Naive B cell (primary cell): ENCODE measurements at places on chromosomes 16 and 17.
A peak's percentile ranks its signal among the peaks of the same experiment; 100 is the strongest.

GRCh38 chr17:7969433-7969832 is 33.0 kb upstream of the GUCY2D start:
- DNase-seq = no peak

DNA sequence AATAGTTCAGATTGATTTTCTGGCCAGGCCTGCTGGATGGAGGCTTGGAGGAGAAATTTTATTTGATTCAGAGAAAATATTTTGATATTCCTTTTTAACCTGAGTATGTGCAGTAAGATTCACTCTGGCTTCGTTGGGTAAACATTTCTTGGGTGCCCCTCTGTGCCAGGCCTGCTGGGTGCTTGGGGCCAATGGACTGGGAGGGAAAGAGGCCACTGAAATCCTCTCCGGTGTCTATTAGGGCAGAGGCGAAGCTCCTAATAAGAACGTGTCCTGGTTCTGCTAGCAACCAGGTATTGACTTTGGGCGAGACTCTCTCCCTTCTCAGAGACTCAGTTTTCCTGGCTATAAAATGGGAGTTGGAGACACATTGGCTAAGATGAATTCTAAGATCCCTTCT is 122.5 kb downstream of the CYLD start:
- DNase-seq = no peak

GRCh38 chr16:67872131-67872630 is 671 bp upstream of the EDC4 start:
- no peak for DNase-seq

DNA sequence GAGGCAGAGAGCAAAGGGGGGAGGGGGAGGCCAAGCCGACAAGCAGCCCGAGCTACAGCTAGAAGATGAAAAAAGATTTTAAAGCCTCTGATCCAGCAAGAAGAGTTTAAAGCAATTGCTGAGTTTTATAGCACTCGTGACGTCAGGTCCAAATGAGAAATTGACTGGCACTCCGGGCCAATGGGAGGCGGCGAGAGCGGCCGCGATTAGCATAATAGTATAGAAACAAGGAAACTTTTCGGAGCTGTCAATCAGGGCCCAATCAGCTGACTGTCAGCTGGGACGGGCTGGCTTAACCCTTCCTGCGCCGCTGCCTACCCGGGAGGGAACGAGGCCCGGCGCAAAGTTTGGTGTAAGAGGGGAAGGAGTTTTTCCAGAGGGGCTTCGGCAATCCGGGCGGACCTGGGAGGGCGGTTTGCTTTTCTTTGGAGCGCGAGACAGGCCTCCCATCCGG is at the start of gene MAF:
MAF (minus strand) TSS at position 100 of the 454 bp plus-strand sequence. CDS start 835 bp downstream, outside the sequence.
- peak; percentile 79 for DNase-seq

DNA sequence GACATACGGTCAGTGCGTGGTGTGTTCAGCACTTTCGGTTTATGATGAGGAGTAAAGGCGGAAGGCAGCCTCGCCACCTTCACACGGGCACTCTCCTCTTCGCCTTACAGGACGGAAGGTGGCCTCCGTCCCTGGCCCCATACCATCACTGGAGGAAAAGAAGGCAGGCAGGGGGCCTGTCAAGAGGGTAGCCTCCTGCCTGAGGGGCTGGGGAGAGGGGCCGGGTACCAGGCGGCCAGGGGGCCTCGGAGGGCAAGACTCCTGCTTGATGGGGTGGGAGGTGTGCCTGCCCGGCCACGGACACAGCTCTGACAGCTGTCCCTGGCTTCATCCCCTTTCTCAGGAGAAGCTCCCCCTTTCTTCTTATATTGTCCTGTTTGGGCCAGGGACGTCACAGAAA is 15.6 kb upstream of the SLC38A8 start:
- no peak for DNase-seq

- DNase-seq = no peak
Measured at GRCh38 chr16:69814561-69814960, 52.4 kb downstream of the WWP2 start.

DNA sequence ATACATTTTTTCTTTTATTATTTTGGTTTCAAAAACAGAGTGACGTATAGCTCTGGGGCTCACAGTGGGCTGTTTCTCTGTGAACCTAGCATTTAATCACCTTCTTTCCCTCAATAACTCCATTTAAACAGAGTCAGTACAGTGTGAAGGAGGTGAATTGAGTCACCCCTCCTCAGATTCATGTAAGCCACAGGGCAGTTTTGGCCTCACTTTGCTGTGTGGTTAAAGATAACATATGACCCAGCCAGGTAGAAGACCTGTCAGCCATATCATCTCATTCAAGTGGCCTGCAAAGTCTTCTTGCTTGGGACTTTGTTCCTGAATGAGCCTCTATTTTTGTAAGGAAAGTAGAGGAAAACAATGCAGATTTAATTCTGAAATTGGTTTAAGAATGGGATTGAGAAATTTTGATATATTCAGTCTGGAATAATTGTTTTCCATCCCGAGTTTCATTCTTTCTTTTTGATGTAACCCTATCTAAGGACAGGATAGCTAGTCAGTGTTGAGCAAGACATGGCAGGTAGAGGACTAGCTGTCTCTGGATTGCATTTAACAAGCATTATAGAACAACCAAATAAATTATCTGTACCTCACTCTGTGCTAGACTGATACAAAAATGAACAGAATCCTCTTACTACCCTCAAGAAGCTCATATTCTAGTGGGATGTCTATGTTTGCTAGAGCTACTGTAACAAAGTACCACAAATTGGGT is 13.1 kb downstream of the MAP2K6 start:
- no peak for DNase-seq

- no peak for DNase-seq
Measured at GRCh38 chr16:75931043-75931442, 204.8 kb upstream of the CPHXL start.

DNA sequence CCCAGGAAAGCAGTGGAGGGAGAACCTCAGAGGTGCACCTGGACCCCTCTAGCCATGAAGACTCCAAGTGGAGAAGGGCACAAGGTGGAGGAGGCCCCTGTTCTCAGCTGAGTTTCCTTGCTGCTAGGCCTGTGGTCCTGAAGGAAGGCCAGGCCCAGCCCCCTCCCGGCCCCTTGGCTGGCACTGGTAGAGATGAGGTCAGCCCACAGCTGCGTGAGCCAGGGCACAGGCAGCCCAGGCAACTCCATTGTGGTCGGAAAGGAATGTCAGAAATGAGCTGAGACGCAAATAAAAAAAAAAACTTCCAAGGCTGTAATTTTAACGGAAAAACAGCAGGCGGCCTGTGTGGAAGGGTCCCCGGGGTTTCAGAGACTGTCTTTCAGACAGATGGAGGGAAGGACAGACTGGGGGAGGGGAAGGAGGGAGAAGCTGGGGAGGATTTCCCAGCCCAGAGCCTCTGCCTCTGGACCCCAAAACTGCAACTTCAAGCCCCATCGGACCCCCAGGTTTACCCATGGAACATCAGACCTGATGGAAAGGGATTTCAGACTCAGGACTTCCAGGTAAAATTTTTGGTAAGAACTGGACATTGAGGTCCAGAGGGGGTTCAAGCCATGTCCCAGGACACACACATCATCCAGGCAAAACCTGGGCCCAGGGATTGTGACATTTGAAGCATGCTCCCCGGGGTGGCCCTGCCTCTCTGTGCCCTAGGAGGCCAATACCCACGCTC is 25.6 kb upstream of the MRPS23 start:
- no peak for DNase-seq

DNA sequence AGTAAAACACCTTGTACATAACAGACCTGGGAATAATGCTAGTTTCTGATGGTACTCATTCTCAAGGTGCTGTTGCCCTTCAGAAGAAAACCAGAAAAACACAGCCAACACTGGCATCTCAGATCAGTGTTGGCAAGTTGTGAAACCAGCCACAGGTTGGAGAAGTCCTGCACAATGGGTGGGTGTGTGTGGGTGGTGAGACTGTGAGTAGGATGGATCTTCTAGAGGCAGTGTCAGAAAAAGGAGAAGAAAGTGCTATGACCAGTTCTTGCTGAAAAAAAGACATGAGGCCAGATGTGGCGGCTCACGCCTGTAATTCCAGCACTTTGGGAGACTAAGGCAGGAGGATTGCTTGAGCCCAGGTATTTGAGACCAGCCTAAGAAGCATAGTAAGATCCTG is 35.2 kb upstream of the SMIM36 start:
- no peak for DNase-seq

GRCh38 chr17:62653002-62653825 is 25.7 kb downstream of the MRC2 start:
- DNase-seq = peak; percentile 20

DNA sequence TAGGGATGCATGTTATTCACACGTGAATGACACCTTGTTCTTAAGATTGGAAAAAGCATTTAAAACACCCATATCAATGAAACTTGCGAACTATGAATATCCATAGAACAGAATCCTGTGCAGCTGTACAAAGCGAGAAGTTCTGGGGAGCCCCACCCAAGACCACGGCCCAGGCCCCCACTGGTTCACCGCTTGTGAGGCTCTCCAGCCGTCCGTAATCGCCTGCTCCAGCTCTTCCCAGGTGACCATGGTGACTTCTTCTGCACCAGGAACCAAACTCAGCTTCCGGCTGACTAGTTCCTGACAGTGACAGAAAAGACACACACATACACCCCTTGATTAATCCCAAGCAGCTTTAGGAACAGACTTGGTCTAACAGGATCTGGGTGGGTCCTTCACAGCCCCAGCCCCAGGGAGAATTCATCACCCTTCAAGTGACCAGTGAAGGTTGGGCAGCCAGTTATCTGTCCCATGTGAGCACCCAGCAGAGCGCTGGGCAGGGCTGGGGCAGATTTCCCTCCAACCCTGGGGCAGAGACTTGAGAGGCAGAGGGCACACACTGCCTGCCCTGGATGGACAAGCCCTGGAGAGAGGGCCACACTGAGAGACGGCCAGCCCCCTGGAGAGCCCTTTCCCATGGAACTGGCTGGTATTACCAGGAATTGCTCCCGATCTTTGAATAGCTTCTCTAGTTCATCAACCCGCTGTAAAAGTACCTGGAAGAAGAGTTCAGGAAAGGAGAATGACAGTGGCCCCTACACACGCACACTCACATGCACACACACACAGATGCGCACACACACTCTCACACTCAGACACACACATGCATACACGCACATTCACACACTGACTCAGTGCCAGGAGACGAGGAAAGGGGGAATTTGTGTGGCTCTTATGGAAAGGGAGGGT is 3.6 kb downstream of the QRICH2 start:
- no peak for DNase-seq

- no peak for DNase-seq
Measured at GRCh38 chr17:7034955-7035590, 742 bp upstream of the SLC16A13 start.

- no peak for DNase-seq
Measured at GRCh38 chr16:57889522-57889921, 81.4 kb downstream of the CNGB1 start.

GRCh38 chr16:46743232-46743719 is 4.9 kb downstream of the MYLK3 start:
- DNase-seq = peak; percentile 47

DNA sequence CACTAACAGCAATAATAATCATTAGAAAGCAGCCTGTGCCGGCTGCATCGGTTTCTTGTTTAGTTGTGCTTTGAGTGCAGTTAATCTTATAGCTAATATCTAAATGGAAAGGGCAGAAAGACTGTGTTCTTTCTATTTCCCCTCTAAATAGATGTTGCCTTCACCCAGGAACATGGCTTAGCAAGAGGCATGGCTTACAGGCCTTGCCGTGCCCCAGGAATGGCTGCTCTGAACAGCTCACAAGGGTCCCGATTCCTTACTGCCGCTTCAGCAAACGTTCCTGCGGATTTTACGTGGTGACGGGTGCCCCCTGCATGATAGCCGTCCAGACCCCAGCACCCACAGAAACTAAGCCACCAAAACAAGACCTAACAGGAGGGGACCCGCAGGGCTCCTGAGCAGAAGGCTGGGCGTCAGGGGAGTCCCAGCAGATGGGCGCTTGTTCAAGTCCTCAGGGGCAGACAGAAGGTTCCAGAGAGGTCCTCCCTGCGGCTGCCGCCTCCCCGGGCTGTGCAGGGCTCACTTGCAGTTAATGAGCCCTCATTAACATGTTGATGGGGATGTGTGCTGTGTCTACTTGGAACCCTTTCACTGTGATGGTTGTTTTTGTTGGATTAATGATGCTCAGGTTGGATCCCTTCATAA is 52.5 kb upstream of the ENPP7 start:
- DNase-seq = no peak

DNA sequence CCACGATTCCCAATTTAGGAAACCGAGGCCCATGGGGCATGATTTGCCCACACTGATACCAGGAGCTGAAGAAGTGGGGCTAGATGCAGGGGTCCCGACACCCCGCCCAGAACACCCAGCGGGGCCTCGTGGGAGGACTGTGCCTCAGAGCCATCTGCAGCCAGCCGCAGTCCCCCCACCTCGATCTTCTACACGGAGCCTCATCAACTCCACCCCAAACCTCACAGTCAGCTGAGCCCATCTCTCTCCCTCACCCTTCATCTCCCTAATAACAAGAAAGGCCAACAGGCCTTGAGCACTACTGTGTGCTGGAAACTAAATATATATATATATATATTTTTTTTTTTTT is 4.2 kb downstream of the ITGAE start:
- no peak for DNase-seq

DNA sequence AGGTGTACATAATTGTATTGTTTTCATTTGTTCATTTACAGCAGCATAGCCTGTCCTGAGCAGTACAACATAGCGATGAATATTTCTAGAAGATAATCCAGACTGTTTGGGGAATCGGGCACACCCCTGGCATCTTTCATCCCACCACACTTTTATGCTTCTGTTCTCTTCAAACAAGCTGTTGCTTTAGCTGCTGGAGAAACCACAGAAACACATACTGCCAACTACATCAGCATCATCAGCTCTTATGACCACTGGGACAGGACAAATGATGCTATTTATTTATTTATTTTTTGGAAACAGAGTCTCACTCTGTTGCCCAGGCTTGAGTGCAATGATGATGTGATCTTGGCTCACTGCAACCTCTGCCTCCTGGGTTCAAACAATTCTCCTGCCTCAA is 22.6 kb upstream of the HAPSTR1 start:
- DNase-seq = no peak

DNA sequence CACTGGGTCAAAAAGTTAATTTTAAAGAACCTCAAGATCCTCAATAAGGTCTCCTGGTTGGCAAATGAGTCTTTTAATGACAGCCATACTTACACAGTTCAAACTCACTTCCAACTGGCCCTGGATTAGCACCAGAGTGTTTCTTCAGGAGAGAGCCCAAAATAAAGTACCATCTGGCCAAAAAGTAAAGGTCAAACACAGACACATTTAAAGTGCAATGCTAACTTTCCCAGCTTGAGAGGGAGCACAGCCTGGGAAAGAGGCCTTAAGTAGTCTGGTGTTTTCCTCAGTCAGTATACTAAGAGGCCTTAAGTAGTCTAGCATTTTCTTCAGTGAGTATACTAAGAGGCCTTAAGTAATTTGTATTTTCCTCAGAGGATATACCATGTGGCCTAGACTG is 46.6 kb upstream of the ERN1 start:
- DNase-seq = no peak

- no peak for DNase-seq
Measured at GRCh38 chr16:19410435-19411171, 7.1 kb upstream of the TMC5 start.

- DNase-seq = no peak
Measured at GRCh38 chr16:4767872-4768548, 1.0 kb upstream of the ZNF500 start.

DNA sequence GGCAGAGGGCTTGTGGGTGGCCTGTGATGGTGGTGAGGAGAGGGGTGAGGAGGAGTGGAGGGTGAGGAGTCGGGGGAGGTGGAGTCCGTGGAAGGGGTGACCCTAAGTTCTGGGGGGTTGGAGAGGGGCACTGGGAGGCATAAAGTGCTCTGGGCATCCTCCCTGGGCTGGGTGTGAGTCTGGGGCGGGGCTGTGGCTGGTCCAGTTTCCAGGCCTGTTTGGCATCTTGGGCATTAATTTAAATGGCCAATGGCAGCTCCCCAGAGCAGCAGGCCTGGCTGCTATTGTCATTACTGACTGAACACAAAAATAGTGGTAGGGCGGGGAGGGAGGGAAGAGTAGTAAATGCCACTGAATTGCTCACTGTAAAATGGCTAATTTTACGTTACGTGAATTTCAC is 7.7 kb upstream of the ARHGAP23 start:
- DNase-seq = no peak
